ENCODE measurements at places on chromosomes 16 and 17.

- no peak for DNase-seq
Measured at GRCh38 chr17:64661726-64661975, 456 bp downstream of the SMURF2 start.

DNA sequence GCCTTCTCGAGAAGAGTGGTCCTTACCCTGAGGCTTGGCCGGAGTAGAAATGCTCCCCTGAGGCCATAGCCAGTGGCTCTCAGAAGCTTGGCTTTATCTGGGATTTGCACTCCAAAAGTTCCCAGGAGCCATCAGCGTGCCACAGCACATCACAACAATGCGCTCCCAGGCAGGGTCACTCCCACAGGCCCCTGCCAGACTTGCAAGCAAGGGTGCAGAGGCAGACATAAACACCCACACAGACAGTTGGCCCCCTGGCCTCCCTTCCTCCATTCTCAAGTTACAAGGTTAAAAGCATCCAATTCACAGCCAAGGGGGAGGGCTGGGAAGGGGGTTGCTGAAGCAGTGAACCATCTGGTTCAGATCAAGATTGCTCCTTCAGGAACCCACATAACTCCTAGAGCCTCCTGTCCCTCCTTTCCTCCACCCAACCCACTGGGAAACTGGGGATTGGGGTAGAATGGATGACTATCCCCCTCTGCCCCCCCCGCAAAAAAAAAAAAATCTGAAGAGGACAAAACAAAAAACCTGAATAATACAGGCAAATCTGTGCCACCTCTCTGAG lies 1.8 kb downstream of the ST3GAL2 start:
- DNase-seq: peak; percentile 57

DNA sequence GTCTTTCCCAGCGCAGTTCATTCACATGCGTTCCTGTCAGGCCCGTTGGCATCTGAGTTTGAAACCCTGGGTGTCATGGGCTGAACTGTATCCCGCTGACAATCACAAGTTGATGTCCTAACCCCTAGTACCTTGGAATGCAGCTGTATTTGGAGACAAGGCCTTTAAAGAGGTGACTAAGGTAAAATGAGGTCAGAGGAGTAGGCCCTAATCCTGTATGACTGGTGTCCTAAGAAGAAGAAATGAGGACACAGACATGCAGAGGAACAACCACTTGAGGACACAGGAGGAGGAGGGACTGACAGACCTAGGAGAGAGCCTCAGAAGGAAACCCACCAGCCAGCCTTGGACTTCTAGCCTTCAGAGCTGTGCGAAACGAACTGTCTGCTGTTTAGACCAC lies 33.1 kb downstream of the TRPV2 start:
- no peak for DNase-seq

DNA sequence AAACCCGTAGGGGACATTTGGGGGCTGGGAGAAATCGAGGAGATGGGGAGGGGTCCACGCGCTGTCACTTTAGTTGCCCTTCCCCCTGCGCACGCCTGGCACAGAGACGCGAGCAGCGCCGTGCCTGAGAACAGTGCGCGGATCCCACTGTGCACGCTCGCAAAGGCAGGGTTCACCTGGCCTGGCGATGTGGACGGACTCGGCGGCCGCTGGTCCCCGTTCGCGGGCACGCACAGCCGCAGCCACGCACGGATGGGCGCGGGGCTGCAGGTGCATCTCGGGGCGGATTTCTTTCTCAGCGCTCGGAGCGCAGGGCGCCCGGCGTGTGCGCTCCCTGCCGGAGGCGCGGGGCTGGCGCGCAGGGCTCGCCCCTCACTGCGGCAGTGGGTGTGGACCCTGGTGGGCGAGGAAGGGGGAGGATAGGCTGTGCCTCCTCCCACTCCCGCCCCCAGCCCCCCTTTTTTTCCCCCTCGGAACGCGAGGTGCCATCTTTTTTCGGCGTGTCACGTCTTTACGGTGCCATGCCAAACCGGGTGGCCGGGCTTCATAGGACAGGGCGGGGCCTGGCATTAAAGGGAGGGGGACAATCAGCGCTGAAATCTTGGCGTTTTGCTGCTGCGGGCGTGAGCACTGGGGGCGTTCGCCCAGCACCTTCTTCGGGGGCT lies 1.1 kb downstream of the MAPT start:
- no peak for DNase-seq

DNA sequence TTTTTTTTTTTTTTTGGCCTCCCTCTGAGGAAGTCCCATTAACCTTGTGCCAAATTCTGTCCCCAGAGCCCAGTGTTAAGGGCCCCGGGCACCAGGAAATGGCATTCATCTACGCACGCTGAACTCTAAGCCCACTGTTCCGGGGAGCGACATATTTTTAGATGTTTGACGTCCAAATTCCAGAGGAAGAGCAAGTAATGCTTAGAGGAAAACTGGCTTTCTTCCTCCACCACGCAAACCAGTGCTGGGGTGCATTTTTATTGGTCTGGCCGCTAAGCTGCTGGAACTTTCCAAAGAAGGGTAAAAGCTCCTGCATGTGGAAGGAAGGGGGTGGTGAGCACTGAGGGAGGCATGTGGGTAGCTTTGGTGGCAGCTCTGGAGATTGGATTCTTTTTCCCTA lies 8.3 kb downstream of the WFDC1 start:
- no peak for DNase-seq

- DNase-seq: peak; percentile 35
Measured at GRCh38 chr17:1865252-1866037, 35.6 kb downstream of the RPA1 start.

- no peak for DNase-seq
Measured at GRCh38 chr16:16025214-16025968, 76.0 kb downstream of the ABCC1 start.

GRCh38 chr17:78781104-78781892 lies 775 bp downstream of the CYTH1 start:
- no peak for DNase-seq

DNA sequence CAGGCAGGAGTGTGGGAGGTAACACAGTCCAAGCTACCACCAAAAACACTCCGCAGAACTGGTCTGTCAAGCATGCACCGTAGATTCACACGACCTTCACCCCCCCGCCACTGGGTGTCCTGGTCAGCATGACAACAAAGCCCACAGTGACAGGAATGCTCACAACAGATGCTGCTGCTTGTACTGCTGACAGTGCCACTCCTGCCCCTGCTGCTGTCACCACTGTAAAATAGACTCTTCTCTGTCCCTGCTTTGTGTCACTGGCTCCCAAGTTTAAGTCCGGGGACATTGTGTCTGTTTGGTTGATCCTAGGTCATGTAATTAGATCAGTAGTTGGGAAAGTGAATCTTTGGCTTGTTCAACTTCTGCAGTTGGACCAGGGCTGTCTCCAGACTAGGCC lies 7.0 kb upstream of the ODF4 start:
- DNase-seq: peak; percentile 41

- no peak for DNase-seq
Measured at GRCh38 chr16:79316004-79316458, 284.5 kb downstream of the MAF start.

- DNase-seq: no peak
Measured at GRCh38 chr17:10699856-10700255, 2.5 kb downstream of the ADPRM start.

- DNase-seq: no peak
Measured at GRCh38 chr17:40348562-40349476, 15.7 kb downstream of the GJD3 start.

- DNase-seq: no peak
Measured at GRCh38 chr16:72094266-72094610, 591 bp downstream of the DHX38 start.

DNA sequence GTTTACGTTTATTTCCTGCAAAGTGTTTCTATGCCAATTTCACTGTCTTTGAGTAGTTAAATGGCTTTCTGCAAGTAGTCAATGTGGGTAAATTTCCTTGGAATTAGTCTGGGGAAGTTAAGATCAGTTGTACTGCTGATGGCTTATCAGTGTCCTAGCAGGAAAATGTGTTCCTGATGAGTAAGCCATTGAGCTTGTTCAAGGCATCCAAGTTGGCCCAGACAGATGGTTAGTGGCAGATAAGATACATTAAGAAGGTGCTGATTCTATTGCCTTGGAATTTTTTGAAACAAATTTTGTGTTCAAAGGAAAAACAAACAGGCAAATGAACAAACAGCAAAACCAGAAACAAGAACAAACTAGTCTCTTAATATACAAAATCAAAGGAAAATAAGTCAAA lies 258.4 kb downstream of the MAP2K6 start:
- DNase-seq: no peak

- no peak for DNase-seq
Measured at GRCh38 chr17:69733171-69734012, 318.9 kb downstream of the MAP2K6 start.

DNA sequence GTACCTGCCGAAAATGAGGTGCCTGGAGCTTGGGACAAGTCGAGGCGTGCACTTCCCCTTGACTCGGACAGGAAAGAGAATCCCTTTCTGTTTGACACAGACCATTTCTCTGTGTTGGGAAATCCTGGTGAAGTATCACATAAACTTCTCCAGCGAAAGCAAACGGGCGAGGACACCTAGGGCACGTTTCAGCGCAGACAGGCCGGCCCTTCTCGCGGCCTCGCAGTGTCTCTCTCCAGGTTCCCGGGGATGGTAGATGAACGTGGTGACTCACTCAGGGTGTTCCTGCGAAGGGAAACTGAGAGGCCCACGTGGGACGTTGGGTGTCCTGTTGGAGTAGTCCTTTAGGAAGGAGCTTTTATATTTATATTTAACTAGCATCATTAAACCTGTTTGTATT lies 36.3 kb upstream of the ZNF750 start:
- peak; percentile 55 for DNase-seq

GRCh38 chr17:60039114-60039846 lies 39.4 kb downstream of the HEATR6 start:
- DNase-seq: no peak

- no peak for DNase-seq
Measured at GRCh38 chr17:9940841-9941240, 35.8 kb upstream of the RCVRN start.

GRCh38 chr17:80105762-80106161 lies 4.4 kb downstream of the GAA start:
- DNase-seq: no peak

GRCh38 chr17:17139972-17140589 lies 66.1 kb downstream of the PLD6 start:
- no peak for DNase-seq

DNA sequence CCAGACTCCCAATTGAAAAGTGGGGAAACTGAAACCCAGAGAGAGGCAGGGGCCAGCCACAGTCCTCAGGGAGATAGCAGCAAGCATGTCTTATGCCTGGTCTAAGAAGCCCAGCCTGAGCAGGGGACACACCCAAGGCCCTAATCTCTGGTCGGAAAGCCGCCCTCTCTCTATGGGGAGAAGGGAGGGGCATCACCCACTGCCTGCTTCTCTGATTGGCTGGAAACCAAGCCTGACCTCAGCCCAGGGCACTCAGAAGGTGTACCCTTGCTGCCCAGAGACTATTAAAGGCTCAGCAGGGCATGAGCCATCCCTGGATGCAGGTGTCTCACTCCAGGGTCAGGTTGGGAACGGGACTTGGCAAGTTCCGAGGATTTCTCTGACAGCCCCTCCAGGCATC lies 5.7 kb upstream of the KRT13 start:
- no peak for DNase-seq

DNA sequence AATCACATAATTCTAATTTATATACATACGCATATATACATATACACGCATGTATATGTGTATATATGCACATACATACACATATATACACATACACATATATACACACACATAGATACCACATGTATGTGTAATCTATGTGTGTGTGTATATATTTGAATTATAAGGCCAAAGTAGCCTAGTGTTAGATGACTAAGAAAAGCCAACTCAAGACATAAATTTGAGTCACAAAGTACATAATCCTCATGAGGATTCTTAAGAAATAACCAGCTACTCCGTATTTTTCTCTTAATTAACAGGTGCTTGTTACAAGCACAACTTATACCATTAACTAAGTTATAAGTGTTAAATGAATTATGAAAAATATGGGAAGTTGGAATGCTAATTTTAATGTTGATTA lies 84.9 kb downstream of the CACNG1 start:
- DNase-seq: no peak

DNA sequence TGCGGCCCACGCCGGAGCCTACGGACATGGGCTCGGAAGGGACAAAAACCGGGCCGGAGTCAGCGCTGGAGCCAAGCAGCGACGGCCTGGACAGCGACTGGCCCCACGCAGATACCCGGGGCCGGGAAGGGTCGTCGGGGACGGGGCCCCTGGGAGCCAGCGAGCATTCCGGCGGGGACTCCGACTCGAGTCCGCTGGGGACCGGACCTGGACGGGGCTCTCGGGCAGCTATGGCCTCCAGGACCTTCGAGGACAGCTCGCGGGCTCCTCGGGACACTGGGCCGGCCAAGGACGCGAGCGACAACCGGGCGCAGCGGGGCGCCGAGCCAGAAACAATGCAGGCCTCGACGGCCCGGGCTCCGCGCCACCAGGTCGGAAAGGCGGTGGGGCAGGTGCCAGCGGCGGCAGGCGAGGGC lies 1.0 kb downstream of the MYO15B start:
- no peak for DNase-seq

DNA sequence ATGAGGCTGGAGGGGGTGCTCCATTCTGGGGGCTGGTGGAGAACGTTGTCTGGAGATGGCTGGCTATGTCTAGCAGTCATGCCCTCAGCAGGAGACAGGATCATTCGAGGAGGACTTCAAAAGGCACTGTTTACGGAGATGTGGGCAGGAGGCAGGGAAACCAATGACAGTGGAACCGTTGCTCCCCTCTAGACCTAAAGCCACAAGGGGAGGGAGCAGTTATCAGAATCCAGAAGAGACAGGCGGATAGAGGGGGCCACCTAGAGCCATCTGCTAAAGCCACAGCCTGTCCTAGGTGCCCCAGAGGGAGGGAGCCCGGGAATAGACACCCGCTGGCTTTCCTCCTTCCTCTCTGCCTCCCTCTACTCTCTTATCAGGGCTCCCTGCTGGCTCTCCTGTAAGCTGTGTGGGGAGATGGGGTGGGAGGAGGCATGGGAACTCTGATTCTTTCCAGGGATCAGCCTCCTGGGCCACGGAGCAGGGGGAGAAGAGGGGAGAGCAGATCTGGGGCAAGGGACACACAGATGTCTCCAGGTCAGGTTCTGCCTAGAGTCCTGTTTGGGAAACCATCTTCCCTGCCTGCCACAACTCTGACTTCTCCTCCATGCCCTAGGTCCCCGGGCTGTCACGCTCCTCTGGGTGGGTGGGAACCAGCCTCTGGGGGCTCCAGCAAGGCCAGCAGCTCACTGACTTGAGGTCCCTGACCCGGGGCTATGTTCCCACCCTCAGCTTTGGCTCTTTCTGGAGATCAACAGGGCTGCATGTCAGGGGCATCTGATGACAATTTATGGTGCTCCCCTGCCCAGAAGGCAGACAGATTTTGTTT lies 42.3 kb downstream of the IRX3 start:
- DNase-seq: peak; percentile 77

DNA sequence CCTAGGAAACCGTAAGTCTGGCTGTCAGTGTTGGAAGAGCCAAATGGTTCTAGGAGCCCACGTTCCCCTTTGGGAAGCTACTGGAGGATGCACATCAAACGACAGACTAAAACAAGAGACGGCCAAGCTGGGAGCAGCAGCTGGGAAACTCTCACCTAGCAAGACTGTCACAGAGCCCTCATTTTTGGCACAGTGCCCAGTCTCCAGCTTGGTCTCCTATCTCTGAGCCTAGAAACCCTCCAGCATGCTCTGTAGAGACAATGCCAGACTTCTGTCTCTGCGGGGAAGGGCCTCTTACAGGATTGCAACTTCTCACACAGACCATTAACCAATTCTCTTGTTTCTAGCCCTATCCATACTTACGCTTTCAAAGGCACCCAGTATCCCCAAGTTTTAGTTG lies 23.5 kb downstream of the GTF3C1 start:
- DNase-seq: no peak

- DNase-seq: no peak
Measured at GRCh38 chr17:57576744-57577143, 168.4 kb downstream of the CCDC182 start.

Data from HepG2 (cell line).